ENCODE measurements at places on chromosomes 6 and 20. TPM values are rescaled to one million over a fixed set of nuclear protein-coding genes. Genes with fewer than 3 reads are reported as not detected.

DNA sequence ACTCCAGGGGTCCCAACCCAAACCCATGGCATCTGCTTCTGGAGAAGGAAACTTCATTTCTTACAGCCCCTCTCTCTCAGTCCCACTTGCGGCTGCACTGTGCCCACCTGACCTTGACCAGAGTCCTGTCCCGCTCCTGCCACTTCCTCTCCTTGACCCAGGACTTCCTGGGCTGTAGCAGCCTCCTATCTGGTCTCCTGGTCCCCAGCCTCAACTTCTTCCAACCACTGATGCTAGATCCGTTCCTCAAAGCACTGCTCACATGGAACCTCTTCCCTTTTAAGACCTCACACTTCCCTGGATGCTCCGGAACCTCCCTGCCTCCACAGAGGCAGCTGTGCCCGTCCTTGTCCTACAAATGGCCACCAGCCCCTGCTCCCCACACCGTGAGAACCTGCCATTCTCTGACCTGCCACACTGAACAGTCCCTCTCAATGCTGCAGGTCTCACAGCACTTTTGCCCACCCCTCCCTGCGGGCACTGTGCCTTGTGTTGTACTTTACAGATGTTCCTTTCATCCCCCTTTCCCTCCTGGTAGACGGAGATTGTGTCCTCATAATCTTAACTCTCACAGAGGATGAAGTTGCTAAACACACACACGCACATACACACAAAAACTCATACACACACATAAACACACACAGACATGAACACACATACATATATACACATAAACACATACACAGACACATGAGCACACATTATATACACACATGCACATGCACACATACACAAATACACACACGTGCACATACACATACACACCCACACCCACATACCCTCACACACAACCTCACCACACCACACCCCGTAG is 59.6 kb upstream of the NXT1 start:
- no peak for DNase-seq

RIPK1 gene
- 25.2 TPM for polyA plus RNA-seq

DNA sequence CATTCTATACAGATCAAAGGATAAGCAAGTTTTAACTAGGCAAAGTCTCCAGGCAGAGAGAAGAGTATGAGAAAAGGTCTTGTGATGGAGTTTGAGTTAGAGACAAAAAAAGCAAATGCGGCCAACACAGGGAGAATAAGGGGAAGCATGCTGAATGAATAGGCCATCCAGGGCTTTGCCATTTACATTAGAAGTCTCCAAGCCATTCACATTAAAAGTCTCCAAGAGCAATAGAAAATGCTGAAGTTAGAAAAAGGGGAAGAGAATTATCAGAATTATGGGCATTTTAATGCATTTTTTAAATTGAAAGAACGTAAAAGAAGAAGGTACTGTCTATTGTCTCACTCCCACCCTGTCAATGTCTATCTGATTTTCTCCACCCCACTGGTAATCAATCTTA is 49.4 kb downstream of the PDSS2 start:
- DNase-seq: no peak

- no peak for DNase-seq
Observed at GRCh38 chr6:149823013-149823412, 41.1 kb downstream of the LRP11 start.

- DNase-seq: no peak
Observed at GRCh38 chr20:62961799-62962198, 9.3 kb downstream of the SLC17A9 start.

PI3 gene
- polyA plus RNA-seq: not detected

DNA sequence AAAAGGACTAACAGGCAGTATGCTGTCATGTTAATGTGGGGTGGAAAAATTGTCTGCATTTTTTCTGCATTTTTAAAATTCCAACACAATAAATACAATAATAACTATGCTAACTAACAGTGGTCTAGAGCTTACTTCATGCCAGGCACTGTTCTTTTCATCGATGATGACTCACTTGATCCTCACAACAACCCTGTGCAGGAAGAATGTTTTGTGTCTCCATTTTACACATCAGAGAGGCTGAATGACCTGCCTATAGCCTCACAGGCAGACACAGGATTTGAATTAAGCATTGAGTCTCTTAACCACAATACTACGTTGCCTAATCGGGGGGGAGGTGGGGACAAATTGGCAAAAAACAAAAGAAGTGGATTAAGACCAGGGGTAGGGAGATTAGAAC is 26.9 kb upstream of the FANCE start:
- DNase-seq: no peak

DNA sequence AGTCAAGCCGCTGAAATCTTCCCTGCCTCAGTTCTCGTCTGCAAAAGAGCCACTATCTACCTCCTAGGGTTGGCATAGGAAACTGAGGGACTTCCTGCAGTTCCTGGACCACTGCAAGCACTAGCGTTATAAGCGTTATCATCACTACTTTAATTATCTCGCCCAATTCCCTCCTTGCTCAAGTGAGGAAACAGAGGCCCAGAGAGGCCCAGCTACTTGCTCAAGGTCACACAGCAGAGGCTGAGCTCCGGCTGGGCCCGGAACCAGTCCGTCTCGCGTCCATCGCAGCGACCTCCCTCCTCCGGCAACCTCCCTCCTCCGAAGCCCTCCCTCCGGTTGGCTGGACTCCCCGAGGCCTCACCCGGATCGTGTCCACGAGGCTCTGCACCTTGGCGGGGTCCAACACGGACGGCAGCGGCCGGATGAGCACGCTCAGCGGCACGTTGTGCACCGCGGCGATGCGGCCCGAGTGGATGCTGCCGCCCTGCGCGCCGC is 338 bp downstream of the SRXN1 start:
- no peak for DNase-seq

DNA sequence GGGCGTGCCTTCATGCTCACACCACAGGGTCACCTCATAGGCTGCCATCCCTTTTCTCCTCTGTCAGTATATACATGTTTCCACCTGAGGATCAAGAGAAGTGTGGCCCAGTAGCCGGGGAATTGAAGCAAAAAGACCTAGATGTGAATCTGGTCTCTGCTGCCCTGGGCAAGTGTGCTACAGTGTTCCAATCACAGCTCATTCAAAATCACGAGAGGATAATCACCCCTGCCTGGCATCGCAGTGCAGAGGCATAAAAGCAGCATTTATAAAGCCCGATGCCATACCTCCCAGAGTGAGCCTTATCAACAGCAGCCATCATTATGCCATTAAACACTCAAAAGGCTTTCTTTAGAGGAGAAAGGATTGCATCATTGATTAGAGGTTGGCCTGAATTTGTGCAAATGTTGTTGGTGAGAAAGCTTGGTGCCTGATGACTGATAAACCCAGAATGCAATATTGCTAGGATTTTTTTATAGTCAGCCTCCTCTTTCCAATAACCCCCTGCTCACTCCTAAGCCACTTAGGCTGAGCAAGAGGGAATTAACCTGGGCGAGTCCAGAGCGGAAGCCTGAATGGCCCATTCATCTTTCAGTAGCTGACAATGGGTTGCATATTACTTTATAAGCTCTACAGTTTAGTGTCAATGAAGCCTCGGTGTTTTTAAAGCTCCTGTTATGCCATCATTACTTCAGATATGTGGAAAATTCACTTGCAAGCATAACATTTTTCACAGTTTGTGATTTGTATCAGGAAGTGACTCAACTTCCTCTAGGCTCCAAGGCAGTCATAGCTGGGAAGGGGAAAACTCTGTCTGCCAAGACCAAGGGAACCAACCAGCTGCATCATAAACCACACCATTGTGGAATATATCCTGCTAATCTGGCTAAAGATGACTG is 92.5 kb upstream of the NXT1 start:
- no peak for DNase-seq

DNA sequence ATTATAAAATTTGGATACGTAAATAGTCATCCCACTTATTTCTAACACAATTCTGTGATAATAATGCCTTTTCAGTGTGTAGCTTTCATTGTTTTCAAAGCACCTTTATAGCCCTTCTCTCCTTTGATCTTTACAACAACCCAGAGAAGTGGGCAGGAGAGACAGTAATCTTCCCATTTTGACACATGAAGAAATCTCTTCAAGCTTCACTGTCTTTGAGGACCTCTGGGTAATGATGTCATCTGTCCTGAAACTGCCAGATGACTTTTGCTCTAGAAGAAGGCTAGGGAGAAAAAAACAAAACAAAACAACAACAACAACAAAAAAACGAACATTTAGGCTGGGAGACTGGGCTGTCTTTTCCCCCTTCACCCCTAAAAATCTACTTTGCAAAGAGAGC is 203.0 kb downstream of the KCNQ5 start:
- DNase-seq: no peak

GRCh38 chr20:57938158-57939108 is 228.6 kb upstream of the PMEPA1 start:
- no peak for DNase-seq

- peak; percentile 34 for DNase-seq
Observed at GRCh38 chr20:42024653-42025052, 406.5 kb upstream of the CHD6 start.

DNA sequence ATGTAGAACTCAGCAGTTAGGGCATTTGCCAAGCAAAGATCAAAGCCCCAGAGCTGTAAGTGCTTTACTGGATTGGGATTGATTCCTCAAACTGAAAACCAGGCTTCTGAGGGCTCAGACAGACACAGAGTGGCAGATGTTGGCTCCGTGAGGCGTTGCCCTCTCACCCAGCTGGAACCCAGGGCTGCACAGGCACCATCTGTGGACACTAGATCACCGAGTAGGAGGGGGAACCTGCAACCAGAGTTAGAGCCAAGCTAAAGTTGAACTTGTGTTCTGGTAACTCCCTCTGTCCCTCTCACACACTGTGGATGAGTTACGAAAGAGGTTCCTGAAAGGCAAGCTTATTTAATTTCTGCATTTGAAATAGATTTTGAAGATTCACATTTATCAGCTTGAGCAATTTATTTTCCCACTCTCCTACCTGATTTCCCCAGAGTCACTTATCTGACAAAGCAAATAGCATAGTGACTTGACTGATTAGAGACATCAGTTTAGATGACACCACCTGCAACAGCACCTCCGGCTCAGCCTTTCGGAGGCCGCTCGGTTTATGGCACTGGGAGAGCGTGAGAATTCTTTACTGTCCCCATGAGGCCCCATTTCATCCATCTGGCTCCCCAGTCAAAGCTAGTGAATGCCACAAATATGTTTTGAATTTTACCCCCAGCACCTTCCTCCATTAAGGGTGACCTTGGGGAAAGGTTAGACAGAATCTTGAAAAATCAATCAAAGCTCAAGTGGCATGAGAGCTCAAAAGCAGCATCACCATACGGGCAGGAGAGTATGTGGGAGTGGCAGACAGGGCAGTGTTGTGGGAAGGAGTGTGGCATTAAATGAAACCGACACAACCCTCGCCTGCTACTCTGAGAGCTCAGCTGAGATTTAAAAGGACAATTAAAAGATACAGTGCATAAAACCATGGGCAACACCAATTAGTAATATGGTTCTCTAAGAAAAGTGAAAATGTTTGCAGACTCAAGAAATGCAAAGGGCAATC is 48.5 kb downstream of the RPF2 start:
- no peak for DNase-seq

DNA sequence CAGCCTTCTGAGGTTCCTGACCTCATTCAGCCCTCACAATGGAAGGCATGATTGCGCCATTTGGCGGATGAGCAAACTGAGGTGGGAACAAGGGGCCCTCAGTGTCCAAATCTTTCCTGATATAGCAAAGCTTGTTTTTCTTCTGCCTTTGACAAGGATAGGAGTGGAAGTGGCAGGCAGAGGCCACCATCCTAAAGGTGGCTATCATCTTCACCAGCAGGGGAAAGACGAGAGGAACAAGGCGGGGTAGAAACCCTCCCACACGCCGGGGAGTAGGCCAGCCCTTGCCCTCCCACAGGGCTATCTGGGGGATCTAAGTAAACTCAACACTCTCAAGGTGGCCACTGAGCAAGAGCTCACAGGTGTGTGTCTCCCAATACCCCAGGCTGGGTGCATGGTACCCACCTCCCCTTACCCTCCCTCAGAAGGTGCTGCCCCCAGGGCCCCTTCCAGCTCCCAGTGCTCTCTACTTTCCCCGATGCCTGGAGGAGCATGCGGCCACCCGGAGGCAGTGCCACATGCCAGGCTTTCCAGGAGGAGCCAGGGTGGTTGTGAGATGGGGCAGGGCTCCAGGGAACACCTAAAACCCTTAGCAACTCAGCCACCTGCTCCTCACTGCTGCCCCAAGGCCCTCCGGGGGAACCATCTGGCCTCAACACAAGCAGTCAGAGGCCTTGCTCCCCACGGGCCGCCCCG is 11.2 kb downstream of the SPDEF start:
- DNase-seq: no peak

ATXN1 gene
- polyA plus RNA-seq: 19.4 TPM

OOEP gene
- not detected for polyA plus RNA-seq

DNA sequence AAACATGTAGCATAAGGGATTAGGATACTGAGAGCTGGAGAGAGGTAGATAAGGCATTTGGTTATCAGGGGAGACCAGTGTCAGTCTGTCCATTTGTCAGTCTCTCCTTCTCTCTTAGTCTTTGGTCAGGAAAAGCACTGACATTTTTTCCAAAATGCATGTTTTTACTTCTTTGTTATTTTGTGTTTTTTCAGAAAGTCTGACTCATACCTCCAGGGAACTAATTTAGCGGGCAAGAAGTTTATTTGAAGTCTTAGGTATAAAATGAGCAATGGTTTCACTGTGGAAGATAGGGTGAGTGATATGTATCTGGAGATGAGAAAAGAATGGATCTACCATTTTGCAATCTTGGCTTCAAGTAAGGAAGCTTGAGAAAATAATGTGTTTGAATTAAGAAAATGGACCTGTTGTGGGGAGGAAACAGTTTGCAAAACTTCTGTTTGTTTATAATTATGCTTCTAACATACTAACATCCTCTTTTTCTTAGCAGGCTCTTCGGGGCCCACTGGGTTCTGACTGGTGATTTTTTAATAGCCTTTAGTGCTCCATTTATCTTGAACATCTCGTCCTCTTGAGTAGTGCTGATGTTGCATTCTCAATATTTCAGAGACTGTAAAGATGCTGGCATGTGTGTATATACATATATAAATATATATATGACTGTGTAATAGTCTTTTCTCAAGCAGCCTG is 66.9 kb upstream of the FABP7 start:
- no peak for DNase-seq

- DNase-seq: no peak
Observed at GRCh38 chr6:126529637-126530362, 189.9 kb downstream of the CENPW start.

PLCB4 gene
- 15.7 TPM for polyA plus RNA-seq
